ENCODE measurements at places on chromosomes 6 and 20.
A peak's percentile ranks its signal among the peaks of the same experiment; 100 is the strongest.

GRCh38 chr20:54058420-54059139, 11.8 kb downstream of the BCAS1 start:
- no peak for DNase-seq

DNA sequence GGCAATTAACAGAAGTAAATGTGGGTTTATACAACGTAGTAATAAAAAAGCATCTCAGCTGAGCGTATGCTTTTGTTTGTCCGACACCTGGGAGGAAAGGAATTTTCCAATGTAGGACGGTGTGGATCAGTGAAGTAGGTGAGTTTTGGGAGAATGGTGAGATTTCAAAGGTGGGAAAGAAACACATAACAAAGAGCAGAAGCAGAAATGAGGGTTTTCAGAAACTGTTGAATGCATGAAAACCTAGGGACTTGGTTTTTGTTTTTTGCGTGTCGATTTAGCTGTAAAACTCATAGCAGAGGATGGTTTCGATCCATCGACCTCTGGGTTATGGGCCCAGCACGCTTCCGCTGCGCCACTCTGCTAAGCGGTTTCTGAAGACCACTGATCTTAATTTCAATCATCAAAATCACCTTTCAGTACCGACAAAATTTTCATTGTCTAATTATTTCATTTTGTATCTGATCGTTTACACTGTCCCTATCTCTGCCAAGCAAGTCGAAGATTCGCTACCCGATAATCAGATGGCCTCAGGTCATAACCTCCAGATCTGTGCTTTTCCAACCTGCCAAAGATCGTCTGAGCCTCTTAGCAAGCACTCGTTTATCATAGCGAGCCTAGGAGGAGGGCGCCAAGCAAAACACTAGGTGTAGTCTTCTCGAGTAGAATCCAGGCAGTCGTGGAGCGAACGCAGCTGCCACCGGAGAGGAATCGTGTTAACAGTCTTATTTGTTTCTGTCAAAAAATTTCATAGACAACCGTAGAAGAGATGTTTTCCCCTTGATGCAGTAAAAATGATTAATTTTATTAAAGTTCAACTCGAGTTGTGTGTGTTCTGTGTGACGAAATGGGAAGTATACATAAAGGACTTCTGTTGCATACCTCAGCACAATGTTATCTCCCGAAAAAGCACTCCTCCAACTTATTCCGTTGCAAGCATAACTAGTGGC, 20.9 kb upstream of the POM121L2 start:
- no peak for DNase-seq

DNA sequence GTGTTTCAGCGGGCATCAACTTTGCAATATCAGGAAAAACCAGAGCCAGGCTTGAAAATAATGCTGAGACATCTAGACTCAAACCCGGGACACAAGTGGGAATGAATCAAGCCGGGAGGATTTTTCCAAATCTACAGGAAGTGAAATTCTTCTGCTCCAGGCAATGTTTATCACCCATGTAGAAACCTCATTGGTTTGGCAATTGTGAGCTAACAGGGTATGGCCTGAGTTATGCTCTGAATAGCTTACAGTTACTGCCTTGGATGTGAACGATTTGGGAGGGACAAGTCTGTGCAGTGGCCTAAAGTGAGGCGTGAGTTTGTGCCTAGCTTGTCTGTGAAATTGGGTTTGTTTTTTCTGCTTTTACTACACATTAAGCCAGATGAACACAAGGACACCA, 87.4 kb downstream of the PCSK2 start:
- DNase-seq: no peak

GRCh38 chr6:149750136-149750609, 632 bp downstream of the PCMT1 start:
- DNase-seq: peak; percentile 49

DNA sequence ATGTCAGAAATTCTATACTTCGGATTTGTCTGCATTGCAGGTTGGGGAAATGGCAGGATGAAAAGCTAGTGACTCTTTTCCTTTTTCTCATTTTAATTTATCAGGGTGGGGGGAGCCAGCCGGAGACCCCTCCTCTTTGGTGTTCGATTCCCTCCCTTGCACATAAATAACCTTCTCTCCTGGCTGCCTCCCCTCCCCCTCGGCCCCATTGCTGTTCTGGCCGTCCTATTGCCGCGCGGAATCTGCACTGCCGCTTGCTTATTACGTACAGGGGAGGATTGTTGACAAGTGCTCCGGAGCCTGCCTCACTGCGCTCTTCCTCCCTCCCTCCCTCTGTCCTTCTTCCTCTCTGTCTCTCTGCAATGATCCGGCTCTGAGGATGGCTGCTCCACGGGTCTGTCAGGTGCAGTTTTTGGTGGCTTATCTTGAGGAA, 154.7 kb downstream of the JARID2 start:
- peak; percentile 65 for DNase-seq

DNA sequence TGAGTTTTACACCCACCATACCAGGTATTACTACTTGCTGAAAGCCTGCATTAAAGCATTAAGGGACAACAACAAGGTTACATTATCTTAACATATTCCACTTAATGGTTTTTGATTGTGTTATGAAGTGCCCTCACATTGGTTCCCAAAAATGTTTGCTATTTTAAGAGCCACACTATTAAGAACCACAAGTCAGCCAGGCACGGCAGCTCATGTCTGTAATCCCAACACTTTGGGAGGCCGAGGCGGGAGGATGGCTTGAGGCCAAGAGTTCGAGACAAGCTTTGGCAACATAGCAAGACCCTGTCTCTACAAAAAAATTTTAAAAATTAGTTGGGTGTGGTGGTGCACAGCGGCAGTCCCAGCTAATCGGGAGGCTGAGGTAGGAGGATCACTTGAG, 28.2 kb downstream of the ATXN1 start:
- no peak for DNase-seq

DNA sequence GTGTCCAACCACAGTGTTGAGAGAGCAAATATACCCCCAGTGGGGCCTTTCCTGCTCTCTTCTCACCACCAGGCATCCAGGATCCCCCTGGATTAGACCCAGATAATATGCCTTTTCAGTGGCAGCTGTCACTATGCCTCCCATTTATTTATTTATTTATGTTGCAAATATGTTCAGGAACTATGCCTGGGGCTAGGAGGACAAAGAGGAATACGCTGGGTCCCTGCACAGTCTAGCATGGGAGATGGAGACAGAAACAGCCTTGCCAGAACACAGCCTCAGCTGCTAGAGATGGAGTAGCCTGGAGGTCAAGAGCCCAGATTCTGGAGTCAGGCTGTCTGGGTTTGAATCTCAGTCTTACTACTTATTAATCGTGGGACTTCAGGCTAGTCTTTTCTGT, 74.6 kb upstream of the LRFN2 start:
- no peak for DNase-seq

DNA sequence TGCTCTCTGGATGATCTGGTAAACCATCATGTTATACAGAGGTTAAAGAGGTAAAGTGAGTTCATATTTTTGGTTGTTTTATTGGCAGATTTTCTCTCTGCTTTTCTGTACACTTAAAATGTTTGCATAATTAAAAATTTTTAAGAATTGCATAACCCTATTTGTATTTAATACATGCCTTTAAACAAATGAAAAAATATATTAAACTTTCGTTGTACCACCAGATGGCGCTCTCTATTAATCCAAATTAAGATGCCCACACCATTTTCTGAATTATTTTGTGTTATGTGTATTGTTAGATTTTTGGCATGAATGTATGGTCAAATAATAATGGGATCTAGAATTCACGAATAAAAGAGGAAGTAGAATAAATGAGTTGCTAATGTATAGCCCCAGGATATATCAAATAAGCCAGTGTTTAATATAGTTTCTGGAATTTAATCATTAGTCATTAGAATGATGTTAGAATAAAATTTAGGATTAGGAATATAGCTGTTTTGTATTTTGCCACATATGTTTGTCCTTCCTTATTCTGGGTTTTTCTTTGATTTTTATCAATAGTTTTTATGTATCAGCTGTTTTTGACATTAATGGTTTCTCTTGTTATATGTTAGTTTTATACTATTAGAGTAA, 38.9 kb downstream of the SMAP1 start:
- DNase-seq: no peak

DNA sequence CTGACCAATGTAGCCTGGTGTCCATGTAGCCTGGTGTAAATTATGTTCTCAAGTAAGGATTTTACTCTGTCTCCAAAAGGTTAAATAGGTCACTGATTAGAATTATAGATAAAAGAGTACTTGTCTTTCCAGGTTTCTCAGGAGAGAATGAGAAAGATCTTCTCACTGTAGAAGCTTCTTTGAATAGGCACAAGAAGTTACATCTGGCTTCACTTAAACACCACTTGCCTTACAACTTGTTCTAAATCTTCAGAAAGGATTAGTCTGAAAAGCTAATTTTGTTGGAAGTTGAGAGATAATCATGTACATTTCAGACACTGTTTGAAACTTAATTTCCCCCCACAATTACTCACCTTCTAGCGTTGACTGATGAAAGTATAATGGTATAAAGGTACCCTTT, 275.3 kb downstream of the FARS2 start:
- DNase-seq: no peak

DNA sequence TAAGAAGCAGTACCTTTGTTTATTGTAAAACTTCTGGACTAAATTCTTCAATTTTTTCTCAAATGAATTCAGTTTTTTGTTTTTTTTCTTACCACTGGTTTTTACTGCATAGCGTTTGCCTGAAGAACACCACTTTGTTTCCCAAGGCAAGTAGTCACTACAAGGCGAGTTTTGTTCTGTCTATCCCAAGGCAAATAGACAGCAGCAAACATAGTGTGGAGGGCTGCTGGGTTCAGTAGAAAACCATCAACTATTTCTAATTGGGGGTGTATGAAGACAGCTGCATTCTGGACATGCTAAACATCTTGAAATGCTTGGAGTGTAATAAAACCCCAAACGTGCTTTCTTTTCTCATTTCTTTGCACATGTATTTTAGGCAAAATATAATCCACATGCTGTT, 197.4 kb downstream of the ESR1 start:
- DNase-seq: no peak

DNA sequence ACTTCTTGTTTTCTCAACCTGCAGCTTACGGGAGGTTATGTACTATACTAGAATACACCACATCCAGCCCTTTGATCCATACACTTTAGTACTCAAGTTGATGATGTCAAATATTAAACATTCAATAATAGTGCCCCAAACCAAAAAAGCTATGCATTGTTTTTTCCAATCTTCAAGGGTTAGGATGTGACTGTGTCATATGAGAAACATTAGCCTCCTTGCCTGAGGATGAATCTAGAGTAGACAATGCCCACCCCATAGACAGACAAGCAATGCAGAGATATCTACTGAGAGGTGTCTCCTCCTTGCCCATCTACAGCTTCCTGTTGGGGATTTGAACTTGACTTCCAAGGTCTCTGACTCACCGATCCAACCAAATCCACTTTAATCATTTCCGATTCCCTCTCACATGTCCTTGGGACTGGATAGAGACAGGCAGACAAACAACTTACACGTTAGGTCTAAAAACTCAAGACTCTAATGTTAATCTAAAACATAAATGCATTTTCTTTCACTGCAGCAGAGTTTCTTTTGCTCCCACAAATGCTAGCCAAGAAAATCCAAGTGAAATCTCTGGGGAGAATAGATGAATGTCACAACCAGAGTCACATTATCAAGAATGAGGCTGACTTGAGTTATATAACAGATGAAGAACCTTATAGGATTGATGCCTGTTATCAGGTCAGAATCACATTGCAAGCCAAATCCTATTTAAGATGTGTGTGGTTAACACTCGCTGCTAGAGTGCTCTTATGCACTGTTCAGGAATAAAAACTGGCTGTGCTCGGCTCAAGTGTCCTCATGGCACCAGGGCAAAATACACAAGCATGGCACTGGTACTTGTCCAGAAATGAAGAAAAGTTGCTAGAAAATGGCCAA, 75.5 kb upstream of the TNFAIP3 start:
- no peak for DNase-seq

DNA sequence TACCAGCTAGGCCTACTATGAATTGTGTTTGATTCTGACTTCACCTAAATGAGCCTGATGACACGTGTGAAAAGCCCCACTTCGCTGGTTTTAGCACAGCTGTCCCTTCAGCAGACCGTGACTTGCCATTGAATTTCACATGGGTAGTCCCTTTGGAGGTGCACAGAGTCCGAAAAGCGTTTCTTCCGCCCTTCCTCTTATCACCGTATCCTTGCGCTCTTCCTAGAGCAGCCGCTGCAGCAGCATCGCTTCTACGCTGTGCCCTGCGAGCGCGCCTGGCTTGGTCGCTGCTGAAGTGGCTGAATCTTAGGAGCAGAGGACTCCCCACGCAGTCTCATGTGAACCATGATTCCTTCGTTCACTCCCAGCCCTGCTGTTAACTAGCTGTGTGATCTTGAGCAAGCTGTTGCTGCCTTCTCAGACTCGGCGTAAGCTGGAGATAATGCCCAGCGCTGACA, 127.0 kb downstream of the PACRG start:
- no peak for DNase-seq

- DNase-seq: peak; percentile 40
Observed at GRCh38 chr20:62183426-62184142, 756 bp downstream of the MTG2 start.

DNA sequence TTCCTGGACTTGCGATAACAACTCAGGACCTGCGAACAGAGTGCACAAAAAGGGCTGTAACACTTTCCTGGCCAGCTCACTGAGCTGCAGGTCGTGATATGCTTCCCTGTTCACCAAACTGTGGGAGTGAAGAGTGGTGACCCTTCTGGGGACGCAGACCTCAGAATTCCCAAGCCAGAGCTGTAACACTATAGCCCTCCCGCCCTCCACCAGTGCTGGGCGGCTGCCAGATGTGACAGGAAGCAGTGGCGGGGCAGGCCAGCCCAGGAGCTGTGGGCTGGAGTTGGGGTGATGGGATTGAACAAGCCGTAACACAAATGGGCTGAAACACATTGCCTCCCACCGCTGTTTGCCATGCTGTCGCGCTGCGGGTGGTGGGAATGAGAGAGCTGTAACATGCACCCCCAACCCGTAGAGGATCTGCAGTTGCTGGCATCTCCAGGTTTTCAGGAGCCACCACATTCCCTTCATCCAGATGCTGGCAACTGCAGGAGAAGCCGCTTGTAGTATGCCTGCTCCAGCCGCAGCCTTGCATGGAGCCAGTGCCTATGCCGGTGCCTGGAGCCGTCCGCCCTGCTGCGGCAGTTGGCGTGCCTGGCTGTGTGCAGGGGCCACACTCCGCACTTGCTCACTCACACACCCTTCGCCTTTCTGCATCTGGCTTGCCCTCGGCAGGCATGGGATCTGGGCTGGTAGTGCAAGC, 148.3 kb upstream of the PROKR2 start:
- no peak for DNase-seq

DNA sequence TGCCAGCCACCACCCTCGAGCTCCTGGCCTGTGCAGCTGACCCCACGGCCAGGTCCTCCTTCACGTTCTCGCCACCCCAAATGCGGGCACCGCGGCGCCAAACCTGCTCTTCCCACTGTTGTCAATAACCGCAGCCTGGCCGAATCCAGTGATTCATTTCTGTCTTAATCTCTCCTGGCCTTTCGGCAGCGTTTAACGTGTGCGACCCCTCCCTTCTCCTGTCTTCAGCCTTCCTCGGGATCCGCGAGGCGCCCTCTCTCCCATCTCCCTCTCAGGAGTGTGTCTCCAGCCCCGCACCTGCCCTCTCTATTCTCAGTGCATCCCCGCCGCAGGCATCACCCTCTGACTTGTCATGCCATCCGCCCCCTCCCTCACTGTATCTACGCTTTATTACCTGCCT, 91.4 kb downstream of the THBS2 start:
- DNase-seq: peak; percentile 52

- DNase-seq: peak; percentile 62
Observed at GRCh38 chr6:109690373-109690736, 647 bp downstream of the AK9 start.

GRCh38 chr6:149480502-149481280, 4.1 kb downstream of the ZC3H12D start:
- DNase-seq: no peak

Measured in psoas muscle (tissue), 8 donors.